GM04504 (cell line): ENCODE measurements at places on chromosomes 7 and 10.

DNA sequence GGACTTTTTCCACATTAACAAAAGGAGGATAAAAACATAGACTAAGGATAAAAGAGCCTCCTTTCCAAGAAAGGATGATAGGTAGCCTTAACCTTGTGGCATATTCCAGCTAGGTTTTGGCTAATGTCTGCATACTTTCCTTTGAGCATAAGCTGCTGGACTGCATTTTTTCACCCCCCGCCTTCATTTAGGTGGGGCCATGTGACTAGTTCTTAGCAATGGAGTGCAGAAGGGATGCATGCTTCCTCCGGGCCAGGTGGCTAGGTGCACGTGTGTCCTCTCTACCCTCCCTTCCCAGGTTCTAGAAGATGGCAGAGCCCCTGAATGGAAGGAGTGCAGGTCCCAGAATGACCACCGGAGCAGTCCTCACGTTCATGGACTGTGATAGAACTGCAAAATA lies 59.8 kb downstream of the BPGM start:
- DNase-seq = no peak

- no peak for DNase-seq
Observed at GRCh38 chr7:8514781-8515519, 81.5 kb downstream of the NXPH1 start.

GRCh38 chr7:105831824-105832535 lies 44.4 kb downstream of the ATXN7L1 start:
- no peak for DNase-seq

DNA sequence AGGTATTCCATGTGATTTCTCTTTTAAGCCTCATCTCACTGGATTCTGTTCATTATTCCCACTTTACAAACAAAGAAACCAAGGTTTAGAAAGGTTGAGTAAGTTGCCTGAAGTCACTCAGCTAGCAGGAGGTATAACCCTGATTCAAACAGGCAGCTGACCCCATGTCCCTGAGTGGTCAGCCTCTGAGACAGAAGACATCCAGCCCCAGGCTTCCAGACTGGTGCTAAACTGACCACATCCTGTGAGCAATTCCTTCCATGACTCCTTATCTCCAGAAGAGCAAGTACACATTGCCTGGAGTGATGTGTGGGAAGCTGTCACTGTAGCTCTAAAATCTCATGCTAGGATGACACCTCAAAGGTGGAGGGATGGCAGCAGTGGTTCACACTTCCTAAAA lies 3.7 kb downstream of the PLPP4 start:
- peak; percentile 80 for DNase-seq
